Cardiac fibroblast (primary cell): ENCODE measurements at places on chromosomes 3 and 15.
A peak's percentile ranks its signal among the peaks of the same experiment; 100 is the strongest.

DNA sequence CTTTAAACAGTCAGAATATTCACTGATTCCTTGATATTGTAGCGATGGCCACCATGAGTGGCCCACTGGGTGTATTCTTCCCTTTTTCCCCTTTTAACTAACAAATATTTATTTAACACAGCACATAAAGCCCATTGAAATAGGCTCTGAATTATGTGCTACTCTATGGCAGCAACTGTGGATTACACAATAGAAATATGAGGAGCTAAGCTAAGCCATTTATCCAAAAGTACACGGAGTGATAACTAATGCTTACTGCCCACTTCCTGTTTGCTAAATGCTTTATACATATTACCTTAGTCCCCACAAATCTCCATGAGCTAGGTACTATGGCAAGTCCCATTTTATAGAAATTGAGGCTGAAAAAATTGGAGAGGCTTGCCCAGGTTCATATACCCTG, 17.9 kb downstream of the ILDR1 start:
- DNase-seq: peak; percentile 11

DNA sequence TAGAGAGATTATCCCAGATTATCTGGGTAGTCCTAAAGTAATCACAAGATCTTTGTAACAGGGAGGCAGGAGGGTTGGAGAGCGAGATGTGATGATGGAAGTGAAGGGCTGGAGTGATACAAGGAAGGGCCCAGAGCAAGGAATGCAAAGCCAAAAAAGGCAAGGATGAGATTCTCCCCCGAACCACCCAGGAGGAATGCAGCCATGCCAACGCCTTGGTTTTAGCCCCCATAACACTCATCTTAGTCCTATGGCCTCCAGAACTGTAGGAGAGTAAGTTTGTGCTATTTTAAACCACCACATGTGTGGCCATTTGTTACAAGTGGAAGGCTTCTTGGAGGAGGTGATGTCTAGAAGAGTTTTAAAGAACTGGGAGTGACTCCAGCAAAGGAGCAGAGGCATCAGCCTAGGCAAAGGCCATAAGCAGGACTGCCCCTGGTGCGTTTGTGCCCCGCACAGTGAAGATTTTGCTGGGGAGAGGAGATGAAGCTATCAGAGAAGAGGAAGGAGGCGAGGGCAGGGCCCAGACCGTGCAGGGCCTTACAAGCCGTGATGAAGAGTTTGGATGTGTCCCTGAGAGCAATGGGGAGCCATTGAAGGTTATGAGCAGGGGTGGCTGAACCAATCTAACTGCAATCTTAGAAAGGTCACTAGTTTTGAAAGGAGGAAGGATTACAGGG, 25.3 kb upstream of the CORO2B start:
- DNase-seq: no peak

DNA sequence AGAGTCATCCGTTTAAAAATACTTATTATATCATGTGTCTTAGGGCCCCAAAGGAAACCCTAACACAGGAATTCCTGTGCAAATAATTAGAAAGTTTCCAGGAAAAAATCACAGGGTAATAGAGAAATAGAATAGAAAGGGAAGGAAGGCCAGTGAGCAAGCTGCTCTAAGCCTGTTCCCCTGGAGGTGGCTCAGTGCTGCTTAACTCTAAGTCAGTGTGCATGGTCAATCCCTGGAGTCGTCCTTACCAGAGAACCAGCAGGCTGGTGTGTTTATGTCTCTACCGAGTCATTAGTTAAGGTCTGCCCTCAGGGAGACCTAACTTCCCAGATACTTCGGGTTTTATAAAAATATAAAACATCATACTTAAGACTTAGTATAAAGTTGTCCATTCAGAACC, 21.0 kb upstream of the MCF2L2 start:
- peak; percentile 51 for DNase-seq

GRCh38 chr3:45765266-45765851, 31.0 kb downstream of the SLC6A20 start:
- no peak for DNase-seq

DNA sequence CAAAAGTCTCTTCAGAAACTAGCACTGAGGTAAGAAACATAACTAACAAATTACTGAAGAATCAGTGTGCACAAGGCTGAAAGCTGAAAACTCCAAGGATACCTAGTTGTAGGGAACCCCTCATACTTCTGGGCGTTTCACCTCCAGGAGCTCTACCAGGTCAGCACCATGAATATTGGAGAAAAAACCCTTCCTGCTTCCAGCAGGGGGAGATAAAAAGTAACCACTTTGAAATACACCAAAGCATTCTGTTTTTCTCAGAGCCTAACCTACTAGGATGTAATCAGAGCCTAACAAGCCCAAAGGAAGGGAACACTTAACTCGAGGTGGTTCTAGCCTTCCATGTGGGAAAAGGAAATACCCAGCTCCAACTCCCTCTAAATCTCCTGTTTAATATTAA, 175.8 kb upstream of the MME start:
- DNase-seq: peak; percentile 55

- DNase-seq: no peak
These were observed 461.3 kb downstream of the AGBL1 start for GRCh38 chr15:86540840-86541467.

- no peak for DNase-seq
These were observed 119.8 kb downstream of the SERPINI1 start for GRCh38 chr3:167855306-167855705.

- DNase-seq: no peak
These were observed 58.8 kb downstream of the SLC6A6 start for GRCh38 chr3:14461006-14461747.

GRCh38 chr3:177245250-177245649, 48.0 kb upstream of the TBL1XR1 start:
- DNase-seq: no peak

DNA sequence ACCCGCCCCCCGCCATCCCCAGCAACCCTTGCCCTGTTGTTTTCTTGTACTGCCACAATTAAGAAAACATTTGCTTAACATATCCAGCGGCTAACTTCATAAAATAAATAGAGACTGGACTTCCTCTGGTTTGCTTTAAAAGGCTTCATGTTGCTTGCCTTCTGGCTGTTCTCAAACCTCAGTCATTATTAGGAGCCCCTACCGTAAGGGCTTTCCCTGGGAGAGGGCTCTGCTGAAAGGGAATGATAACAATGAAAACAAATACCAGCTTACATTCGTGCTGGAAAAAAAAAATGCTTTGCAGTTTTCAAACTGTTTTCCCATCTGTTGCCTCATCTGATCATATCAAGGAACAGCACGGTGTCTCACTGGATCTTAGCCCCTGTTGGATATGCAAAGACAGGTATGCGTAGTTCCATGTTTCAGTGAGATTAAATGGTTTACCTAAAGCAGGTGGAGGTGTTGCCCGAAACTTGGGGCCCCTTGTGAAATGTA, 77.2 kb upstream of the VGLL4 start:
- DNase-seq: no peak

GRCh38 chr3:168088106-168088720, 7.5 kb downstream of the GOLIM4 start:
- peak; percentile 29 for DNase-seq

- DNase-seq: peak; percentile 53
These were observed 534.5 kb upstream of the KCNMB2 start for GRCh38 chr3:178001670-178002101.
